SK-MEL-5 (cell line): ENCODE measurements at places on chromosomes 2 and 18. TPM values are rescaled to one million over a fixed set of nuclear protein-coding genes. Genes with fewer than 3 reads are reported as not detected.

The MRPL44 gene
- total RNA-seq: 92.5 and 92.8 TPM in 2 replicates

The ABCG5 gene
- total RNA-seq: 0.08 and 0.11 TPM in 2 replicates

The TLX2 gene
- 0.16 and 0.55 TPM in 2 replicates for total RNA-seq

DNA sequence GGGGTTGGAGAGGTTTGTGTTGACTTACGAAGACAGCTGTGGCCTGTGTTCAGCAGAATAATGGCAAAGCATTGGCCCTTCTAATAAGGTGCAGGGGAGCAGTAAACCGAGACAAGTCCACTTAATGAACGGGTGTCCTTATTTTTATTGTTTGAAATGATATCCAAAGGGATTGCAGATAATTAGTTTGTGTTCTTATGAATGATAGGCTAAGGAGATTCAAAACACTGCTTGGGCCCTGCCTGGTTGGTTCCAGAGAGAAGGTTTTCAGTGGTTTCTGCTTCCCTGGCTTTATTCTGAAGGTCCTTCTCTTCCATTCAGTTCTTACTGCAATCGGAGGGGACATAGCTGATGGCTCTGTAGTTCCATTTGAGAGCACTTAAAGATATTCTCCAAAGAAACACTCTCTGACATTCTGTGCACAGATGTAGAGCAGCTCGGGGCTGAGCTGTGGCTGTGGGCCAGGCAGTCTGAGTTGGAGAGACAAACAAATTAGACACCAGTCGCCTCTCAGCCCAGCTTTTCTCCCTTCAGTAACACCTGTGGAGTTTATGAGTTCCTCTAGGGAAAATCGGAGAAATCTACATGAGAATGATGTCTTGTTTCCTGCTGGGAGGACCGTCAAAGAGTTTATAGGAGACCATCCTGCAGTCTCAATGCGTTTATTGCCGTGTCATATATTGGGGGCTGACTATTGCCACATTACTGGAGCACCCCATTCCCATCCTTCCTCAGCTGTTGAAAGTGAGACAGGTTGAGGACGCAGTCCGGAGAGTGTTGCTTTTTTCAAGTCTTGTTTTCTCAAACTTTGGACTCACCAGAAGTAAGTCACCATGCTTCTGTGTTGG lies 6.5 kb downstream of the GREB1 start:
- DNase-seq: no peak
